ENCODE measurements at places on chromosomes 11 and 22.

DNA sequence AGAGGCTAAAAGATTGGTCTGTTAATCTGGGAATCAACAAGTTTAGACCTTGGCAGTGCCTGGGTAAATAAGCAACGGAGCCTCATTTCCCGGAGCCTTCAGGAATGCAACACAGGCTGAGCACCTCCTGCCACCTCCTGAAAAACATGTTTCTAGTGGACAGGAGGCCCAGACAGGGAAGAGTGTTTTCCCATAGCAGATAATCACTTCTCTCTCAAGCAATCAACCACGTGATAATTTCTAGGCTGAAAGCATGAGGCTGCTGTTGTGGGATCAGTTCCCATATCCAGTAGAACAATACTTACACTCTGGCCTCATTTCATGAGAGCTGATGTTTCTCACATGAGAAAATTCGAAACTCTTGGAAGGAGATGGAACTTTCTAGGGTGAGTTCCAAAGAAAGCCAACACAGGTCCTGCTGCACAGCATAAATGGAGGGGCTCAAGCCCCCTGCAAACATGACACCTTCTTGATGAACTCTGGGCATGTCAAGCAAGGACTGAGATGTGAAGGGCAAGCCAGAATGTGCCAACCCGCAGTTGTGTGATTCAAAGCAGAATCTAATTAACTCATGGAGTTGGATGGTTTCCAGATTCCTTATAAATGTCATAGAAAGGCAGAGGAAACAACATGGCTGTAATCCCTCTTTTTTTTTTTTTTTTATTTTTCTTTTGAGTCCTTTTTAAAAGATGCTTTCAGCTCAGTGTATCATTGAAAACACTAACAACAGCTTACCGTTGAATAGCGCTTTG lies 228.5 kb upstream of the SESN3 start:
- DNase-seq = no peak

DNA sequence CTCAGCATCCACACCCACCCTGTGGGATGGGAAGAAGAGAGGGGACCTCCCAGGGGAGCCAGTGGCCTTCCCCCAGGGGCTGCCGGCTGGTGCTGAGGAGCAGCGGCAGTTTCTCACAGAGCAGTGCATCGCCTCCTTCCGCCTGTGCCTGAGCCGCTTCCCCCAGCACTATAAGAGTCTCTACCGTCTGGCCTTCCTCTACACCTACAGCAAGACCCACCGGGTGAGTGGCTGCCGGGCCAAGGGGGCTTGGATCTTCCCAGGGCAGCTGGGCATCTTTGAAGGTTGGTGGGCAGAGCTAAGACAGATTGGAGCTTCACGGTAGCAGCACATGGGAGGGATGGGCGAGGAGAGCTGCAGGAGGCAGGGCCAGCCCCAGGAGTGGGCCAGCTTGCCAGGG lies 61.8 kb upstream of the SUSD2 start:
- DNase-seq = no peak

- DNase-seq = no peak
Observed at GRCh38 chr11:15737320-15737719, 619.0 kb downstream of the SOX6 start.

- DNase-seq = no peak
Observed at GRCh38 chr11:7498193-7498592, 12.9 kb downstream of the OLFML1 start.

DNA sequence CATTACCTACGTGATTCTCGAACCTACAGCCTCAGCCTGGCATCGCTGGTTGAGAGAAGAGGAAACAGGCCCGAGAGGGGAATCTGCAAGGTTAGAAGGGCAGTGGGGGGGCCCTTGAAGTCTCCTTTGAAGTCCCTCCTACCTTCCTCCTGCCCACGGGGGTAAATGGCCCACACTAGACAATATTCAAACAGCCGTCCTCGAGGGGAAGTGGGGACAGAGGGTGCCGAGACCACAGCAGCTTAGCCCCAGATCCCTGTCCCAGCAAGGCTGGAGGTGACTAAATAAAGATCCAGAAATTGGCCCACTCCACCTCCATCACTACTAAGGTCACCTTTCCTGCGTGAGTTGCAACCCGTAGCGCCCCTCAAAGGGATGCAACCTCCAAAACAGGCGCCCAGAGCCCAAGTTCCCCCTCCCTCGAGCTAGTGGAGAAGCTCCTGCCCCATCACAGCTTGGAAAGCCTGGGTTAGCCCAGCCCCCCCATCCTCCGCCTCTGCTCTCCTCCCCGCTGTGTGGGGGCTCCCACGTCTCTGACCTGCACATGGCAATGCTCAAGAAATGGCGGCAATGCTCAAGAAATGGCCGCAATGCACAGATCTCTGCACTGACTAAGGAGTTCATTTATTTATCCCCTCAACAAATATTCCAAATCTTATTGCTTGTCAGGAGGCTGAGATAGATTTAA lies 788 bp upstream of the RASL10A start:
- DNase-seq = no peak

GRCh38 chr22:27437570-27437969 lies 364.0 kb downstream of the MN1 start:
- no peak for DNase-seq

DNA sequence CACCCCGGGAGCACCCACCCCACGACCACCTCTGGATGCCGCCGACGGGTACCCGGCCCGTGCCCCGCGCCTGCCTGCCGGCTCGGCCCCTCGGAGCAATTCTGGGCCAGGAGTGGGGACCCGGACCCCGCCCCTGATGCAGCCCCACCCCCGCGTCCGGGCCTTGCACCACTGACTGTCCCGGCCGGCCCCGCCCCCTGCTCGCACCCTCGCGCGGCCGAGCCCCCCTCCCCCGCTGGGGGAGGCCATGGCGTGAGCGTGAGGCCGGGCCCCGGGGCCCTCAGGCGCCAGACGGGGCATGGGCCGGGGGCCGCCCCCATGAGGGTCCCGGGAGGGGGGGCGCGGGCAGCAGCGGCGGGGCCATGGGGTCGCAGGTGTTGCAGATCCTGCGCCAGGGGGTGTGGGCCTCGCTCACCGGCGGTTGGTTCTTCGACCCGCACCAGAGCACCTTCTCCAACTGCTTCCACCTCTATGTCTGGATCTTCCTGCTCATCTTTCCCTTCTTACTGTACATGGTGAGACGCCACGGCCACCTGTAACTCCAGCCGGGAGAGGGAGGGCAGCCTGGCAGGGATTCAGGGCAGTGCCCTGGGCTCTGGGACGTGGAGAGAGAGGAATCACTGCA lies 486 bp downstream of the PCNX3 start:
- no peak for DNase-seq
